Naive thymus-derived CD4-positive, alpha-beta T cell (primary cell): ENCODE measurements at places on chromosomes 1 and 21. TPM values are rescaled to one million over a fixed set of nuclear protein-coding genes. Genes with fewer than 3 reads are reported as not detected.

GRCh38 chr1:167860231-167860923 is 53.6 kb downstream of the ADCY10 start:
- H3K4me1 ChIP-seq, result no peaks in the 10 kb centered on the region
- no peak overlapping the region for H3K4me3 ChIP-seq
- DNase-seq, result no peak

DNA sequence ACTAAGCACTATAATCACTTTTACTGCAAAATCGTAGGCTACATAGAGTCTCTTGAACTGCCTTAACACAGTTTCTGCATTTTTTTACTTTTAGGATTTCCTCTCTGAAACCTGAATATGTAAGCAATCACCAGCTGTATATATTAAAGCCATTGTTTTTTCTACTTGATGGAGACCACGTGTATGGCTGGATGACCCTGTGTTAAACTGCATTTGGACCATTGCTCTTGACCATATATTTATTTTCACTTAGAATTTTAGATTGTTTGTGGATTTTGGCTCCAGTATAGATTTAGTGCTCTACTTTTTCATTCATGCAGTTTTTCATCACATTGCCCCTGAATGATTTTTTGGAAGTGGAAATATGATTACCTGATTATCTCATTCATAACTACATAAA is 320.5 kb upstream of the SGIP1 start:
- H3K4me3 ChIP-seq, result no peak overlapping the region
- no peaks in the 10 kb centered on the region for H3K27me3 ChIP-seq
- H3K4me1 ChIP-seq, result no peaks in the 10 kb centered on the region
- H3K27ac ChIP-seq, result no peak overlapping the region
- DNase-seq, result no peak

GRCh38 chr1:181127898-181128453 is 39.5 kb downstream of the IER5 start:
- no peak overlapping the region for H3K27ac ChIP-seq
- no peaks in the 10 kb centered on the region for H3K4me1 ChIP-seq
- H3K36me3 ChIP-seq, result no peaks in the 10 kb centered on the region
- no peaks in the 10 kb centered on the region for H3K27me3 ChIP-seq
- H3K4me3 ChIP-seq, result no peak overlapping the region

GRCh38 chr1:11650331-11650991 is 3.8 kb downstream of the FBXO2 start:
- H3K27me3 ChIP-seq, result no peaks in the 10 kb centered on the region
- no peak overlapping the region for H3K27ac ChIP-seq
- H3K4me1 ChIP-seq, result peaks cover 11% of the 10 kb centered on the region
- DNase-seq, result peak; percentile 64
- peak overlapping the region; percentile 43 for H3K4me3 ChIP-seq

- peak within 1 kb of the TSS; percentile 88 for H3K27ac ChIP-seq
- H3K36me3 ChIP-seq, result peaks cover 4% of the 10 kb centered on the region
- peaks cover 44% of the 10 kb centered on the region for H3K4me1 ChIP-seq
These were observed at the start of gene LAX1 for GRCh38 chr1:203765029-203765837. Gene LAX1 (plus strand): TSS chr1:203765183. CDS start chr1:203765566, 383 bp downstream.

DNA sequence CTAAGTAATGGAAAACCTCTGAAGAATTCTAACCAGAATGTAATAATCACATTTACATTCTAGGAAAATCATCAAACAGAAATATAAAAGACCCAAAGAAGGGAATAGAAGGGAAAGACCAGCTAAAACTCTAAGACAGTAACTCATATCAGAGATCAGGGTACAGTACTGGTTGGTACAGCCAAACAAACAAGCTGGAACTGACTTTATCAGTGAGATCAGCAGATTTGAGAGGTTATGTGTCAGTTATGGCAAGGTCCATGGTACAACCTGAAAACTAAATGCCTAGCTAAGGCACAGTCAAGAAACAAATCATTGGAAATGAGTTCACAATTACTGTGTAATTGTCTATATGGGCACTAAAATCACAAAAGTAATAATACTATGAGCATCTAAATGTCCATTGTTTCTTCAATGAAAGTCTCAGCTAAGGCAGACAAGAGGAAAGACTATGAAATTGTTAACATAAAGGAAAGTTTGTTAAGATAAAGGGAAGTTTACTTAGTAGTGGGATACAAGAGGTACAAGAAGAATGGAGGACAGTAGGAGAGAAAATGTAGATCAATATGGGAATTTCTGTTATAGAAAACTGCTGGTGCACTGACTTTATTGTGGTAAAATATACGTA is 75.8 kb downstream of the TRIM33 start:
- no peaks in the 10 kb centered on the region for H3K4me1 ChIP-seq
- H3K27me3 ChIP-seq, result no peaks in the 10 kb centered on the region
- no peak overlapping the region for H3K27ac ChIP-seq
- no peak for DNase-seq
- H3K36me3 ChIP-seq, result no peaks in the 10 kb centered on the region

GRCh38 chr1:12486401-12487005 is 131.5 kb downstream of the DHRS3 start:
- no peaks in the 10 kb centered on the region for H3K27me3 ChIP-seq
- H3K27ac ChIP-seq, result no peak overlapping the region
- peaks cover 15% of the 10 kb centered on the region for H3K36me3 ChIP-seq

GRCh38 chr1:153025797-153026196 is 5.2 kb upstream of the SPRR1B start:
- no peak overlapping the region for H3K4me3 ChIP-seq
- H3K27ac ChIP-seq, result no peak overlapping the region
- H3K27me3 ChIP-seq, result no peaks in the 10 kb centered on the region
- DNase-seq, result no peak
- no peaks in the 10 kb centered on the region for H3K36me3 ChIP-seq
- H3K4me1 ChIP-seq, result no peaks in the 10 kb centered on the region

- no peak for DNase-seq
- H3K27ac ChIP-seq, result no peak overlapping the region
These were observed 505.1 kb upstream of the TMPRSS15 start for GRCh38 chr21:18908641-18909040.

GRCh38 chr1:18211764-18212163 is 104.2 kb downstream of the IGSF21 start:
- no peak for DNase-seq
- no peaks in the 10 kb centered on the region for H3K4me1 ChIP-seq
- no peaks in the 10 kb centered on the region for H3K36me3 ChIP-seq
- no peaks in the 10 kb centered on the region for H3K27me3 ChIP-seq

DNA sequence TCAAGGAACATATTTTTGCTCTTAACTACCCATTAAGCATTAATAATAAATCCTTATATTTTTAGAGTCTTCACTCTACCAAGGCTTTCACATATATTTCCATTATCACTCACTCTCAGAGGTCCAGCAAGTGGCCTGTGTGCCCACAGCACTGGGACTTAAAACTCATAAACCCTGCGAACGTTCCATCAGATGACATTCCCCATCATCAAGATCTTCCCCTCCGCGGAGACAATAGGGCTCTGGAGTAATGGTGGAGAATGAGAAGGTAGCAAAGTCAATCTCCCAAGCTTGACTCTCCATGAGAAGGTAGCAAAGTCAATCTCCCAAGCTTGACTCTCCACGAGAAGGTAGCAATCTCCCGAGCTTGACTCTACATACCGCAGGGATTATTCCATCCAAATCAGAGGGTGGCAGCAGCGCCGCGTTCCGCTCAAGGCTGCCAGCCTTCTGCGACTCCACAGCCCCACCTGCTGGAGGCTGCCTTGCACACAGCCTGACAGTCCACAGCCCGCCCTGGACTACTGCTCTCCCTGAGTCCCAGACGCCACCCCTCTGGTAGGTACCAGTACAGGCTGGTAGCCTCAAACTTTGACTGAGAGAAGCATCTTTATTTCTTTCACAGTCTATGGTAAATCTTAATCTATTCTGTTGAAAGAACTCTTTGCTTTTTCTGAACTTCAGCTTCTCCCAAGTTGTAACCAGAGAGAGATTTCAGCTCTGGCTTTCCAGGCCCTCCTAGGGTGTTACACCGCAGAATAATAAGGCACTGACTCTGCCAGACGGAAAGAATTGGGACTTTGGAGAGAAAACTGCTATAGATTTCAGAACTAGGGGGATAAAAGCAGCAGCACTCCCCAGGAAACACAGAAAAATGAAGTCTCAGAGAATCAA is 26.4 kb upstream of the CTTNBP2NL start:
- DNase-seq, result peak; percentile 84
- no peak overlapping the region for H3K27ac ChIP-seq
- H3K4me1 ChIP-seq, result no peaks in the 10 kb centered on the region
- no peak overlapping the region for H3K4me3 ChIP-seq

The CR1L gene
- total RNA-seq, result not detected

The GPR37L1 gene
- total RNA-seq, result not detected

The LCA5L gene
- total RNA-seq, result not detected in 2 replicates

The PRDX6 gene
- total RNA-seq, result 107 TPM

The RCAN3 gene
- total RNA-seq, result 68.5 and 71.2 TPM in 2 replicates
